ENCODE measurements at places on chromosomes 11 and 22.

GRCh38 chr11:74306435-74307175 is 4.8 kb downstream of the P4HA3 start:
- no peak for DNase-seq

DNA sequence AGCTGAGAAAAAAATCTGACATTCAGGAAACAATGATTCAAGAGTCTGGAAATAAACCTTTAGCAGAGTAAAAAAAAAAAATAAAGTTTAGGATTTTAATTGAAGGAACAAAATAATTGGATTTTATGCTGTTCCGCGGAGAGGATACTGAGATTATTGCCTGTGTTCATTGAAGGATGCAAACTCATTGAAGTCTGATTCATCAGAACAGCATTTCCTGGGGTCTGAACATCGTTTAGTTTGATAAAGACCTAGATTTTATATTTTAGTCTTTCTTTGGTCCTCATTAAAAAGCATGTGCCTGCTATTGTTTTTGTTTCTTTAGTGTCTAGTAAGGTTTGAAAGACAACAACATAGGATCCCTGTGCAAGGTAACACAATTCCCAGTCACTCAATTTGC is 4.5 kb downstream of the TLCD5 start:
- DNase-seq = no peak

DNA sequence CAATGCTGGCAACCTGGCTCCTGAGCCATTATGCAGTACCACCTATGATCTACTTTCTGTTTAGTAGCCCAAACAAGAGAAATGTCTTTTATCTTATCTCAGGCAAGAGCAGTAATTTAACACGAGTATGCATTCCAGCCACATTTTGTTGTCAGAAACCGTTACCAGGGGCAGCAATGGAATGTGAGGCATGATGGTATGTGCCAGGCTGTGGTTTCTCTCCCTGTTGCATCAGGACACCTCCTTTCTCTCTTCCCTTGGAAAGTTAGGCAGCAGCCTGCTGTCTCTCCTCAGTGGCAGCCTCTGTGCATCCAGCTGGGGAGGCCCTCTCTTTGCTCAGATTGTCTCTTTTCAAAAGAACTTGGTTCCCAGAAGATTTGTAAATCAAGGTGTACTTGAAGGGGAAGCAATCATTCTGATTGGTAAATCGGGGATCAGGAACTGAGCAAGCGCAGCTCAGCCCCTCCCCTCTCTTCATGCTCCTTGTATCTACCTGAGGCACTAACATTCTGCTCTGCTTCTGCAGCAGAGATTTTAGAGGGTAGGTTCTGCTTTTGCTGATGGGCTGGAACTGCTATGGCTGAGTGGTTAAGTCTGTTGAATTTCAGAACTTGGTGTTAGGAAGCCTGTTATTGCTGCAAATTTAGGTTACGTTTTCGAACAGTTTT is 229.2 kb downstream of the ADAMTS15 start:
- peak; percentile 63 for DNase-seq

- DNase-seq = no peak
Measured at GRCh38 chr22:38220653-38221386, 19.0 kb downstream of the MAFF start.

DNA sequence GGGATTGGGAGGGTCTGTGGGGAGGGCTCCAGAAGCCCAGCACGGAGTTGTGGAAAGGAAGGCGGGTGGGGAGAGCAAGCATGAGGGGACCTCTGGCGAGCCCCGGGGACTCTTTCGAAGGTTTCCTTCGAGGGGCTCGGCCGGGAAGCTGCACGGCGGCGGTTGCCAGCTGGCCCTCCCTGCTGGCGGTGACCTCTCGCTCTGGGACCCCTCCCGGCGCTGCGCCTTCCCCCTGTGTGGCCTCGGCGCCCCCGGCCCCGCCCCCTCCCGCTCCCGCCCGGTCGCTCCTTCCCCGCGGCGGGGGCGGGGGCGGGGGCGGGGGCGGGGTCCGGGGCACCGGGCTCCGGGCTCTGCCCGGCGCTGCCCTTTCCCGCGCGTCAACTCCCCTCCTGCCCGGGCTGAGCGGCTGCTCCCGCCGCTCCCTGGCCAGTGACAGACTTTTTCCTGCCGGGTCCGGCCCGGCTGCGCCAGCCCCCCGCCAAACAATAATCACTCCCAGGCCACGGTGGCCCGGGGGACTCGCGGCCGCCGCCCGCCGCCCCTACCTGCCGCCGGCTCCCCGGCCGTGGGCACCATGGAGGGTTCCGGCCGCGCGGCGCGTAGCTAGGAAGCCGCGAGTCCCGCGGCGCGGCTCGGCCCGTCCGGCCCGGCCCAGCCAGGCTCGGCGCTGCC is 941 bp downstream of the CLCF1 start:
- no peak for DNase-seq

GRCh38 chr22:29830585-29830984 is 7.5 kb downstream of the ASCC2 start:
- DNase-seq = no peak

- no peak for DNase-seq
Measured at GRCh38 chr22:36419177-36419911, 31.6 kb upstream of the MYH9 start.

DNA sequence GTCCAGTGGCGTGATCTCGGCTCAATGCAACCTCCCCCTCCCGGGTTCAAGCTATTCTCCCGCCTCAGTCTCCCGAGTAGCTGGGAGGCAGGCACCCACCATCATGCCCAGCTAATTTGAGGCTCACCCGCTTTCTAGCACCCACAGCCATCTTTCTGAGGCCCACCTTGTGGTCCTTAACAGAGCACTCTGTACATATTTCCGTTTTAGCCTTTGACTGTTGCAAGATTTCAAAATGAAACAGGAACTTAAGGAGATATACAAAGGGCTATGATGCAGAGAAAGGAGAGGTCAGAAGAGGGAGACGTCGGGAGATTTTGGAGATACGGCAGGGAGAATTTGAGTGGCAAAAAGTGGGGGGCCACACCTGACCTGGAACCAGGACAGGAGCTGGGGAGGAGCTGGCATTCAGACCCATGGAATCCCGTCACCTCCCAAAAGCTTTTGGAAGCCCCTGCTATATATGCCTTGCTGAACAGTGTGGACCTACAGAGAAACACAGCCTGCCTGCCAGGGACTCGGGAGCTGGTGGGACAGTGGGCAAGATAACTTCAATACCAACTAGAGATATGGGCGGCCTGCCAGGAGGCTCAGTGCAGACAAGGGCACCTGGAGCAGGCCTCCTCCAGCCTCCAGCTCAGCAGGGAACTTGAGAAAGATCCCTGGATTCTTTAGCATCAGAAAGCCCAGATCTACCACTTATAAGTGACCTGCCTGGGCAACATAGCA is 8.0 kb upstream of the CLCF1 start:
- no peak for DNase-seq

DNA sequence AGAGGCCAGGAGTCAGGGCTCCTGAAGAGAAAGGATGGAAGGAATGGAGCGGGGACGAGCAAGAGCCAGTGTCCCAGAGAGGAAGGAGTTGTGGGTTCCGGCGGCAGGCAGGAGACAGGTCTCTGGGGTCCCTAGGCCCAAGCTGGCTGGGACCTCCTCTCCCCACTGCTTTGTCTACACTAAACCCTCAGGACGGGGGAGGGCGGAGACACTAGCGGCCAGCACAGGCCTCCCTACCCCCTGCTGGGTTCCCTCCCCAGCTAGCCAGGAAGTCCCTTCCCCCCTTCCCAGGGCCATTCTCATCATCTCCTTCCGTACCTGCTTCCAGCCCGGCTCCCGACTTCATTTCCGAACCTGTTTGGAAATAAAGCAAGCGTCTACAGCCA is 79.5 kb downstream of the ST3GAL4 start:
- DNase-seq = no peak

DNA sequence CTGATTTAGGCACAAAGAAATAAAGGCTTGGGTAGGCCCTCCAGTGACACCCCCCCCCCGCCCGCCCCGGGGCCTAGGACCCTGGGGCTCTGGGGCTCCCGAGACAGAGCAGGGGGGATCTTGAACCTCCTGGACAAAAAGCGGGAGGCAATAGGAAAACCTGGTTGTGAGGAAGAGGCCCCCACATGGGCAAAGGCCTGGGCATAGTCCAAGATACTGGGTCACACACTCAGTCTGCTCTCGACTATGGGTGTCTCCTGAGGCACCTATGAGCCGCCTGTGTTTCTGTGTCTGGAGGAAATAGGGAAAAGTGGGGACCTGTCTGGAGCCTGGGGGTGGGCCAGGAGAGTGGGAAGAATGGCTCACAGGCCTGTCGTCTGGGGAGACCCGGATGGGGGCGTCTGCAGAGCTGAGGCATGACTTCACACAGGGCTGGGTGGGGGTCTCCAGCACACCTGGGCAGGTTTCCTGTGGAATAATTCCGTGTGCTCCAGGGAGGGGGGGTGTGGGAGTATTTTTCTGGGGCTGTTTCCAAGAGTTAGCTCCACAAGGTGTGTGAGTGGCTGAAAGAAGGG is 2.4 kb upstream of the MN1 start:
- no peak for DNase-seq

DNA sequence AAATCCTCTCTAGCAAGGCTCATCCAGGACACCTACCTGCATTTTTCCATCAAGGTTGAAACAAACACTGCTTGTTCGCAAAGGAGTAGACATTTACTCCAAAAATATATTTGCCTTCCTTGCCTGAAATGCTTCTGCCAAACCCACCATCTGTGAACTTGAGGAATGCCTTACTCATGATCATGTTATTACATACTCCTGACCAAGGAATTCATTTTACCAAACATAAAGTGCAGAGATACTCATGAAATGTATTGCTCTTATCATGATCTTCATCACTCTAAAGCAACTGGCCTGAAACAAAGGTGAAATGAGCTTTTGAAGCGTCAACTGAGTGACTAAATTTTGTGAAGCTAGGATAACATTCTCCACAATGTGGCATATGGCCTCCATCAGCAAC is 243.1 kb upstream of the CCDC179 start:
- no peak for DNase-seq

DNA sequence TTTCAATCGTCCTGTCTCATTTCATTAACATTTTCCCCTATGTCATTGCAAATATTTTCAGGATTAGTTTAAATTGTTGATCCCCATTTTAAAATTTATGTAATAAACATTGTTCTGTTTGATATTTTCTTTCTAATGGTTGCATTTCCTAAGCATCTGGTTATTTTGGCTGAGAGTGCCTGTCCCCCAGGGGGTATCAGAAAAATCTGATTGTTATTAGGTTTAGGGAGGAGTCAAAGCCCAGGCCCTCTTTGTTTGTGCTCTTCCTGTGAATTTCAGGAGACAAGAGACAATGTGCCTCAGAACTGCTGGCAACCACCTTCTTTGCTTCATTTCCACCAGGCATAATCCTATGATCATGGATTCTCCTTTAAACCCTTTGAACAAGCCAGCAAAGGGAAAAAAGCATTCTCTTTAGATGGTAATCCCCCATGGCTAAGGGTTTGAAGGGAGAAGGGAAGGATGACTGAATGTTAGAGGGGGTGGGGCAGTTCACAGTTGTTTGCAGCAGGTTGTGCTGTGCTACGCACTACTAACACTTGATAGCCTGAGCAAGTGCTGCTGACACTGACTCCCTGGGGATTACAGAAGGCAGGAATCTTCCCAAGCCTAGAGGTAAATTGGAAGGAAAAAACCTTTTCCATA is 462.4 kb upstream of the LRRC4C start:
- no peak for DNase-seq

- DNase-seq = no peak
Measured at GRCh38 chr11:13287036-13287435, 9.4 kb downstream of the BMAL1 start.

- no peak for DNase-seq
Measured at GRCh38 chr11:118938491-118939403, 13.0 kb upstream of the BCL9L start.

DNA sequence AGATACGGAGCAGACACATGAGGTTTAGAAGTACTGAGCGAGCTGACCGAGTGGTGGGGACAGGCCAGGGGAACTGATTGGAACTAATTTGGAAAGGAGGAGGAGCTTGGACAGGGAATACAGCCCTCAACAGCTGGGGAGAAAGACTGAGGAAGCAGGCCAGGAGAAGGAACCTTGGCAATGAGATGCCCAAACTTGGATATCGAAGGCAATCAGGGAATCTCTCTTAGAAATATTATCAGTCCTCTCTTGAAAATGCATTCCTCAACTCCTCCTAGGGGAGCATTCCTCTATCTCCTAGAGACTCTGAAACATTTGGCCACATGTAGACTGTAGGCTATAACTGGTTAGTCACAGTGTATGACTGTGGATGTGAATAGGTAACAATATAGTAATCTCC is 284.6 kb downstream of the GUCY1A2 start:
- peak; percentile 39 for DNase-seq

Data from fibroblast of skin of left biceps (primary cell).